ENCODE measurements at places on chromosomes 5 and 9.

- no peak for DNase-seq
Observed at GRCh38 chr5:73418244-73418691, 30.3 kb downstream of the FOXD1 start.

DNA sequence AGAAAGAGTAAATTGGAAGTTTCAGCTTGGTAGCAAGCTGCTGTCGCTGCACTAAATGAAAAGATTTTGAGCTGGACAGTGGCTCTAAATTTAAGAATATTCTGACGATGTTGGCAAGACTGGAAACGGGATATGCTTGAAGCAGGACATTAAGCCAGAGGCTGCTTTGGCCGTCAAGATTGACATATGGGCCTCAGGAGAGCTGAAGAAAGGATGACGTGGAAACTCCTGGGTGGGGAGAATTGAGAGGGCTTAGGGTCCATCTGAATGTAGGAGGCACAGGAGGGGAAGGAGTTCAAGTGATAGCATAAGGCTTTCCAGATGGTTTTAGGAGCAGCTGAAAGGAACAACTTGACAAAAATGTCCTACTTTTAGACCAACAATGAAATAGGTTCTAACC, 108.9 kb downstream of the PAPPA start:
- DNase-seq: no peak

DNA sequence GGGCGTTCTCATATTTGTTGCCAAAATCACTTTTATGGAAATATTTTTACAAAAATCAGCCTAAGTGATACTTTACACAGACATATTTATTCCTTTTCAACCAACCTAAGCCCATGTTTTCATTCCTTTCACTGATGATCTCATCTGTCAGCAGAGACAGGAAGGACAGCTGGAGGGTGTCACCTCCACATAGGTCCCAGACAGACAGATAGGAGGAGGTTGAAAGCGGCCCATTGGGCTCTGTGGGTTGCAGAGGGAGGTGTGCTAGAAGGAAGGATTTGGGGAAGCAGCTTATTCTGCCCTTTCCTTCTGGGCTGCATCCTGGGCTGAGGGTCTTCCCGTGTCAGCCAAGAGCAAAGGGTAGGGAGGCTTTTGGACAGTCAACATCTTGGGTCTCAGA, 26.0 kb upstream of the SEMA4D start:
- DNase-seq: peak; percentile 22

GRCh38 chr9:114312513-114312875, 10.4 kb upstream of the ORM1 start:
- no peak for DNase-seq

GRCh38 chr5:52859628-52860027, 71.9 kb downstream of the ITGA1 start:
- no peak for DNase-seq

DNA sequence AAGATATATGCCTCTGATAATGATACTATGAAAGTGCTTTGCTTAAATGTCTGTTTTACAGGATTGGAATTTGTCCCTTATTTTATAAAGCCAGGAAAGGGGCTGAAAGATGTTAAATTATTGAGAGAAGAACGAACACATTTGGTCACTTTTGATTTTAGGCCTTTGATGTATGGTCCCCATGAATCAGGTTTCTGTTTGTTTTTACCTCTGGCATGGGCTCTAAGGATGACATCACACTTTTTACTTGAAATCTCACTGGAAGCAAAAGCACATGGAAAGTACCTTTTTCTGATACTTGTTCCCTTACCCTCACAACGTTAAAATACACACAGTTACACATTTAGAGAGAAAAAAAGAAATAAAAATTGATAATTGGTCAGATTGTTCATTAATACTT, 6.9 kb downstream of the OTULIN start:
- DNase-seq: no peak

DNA sequence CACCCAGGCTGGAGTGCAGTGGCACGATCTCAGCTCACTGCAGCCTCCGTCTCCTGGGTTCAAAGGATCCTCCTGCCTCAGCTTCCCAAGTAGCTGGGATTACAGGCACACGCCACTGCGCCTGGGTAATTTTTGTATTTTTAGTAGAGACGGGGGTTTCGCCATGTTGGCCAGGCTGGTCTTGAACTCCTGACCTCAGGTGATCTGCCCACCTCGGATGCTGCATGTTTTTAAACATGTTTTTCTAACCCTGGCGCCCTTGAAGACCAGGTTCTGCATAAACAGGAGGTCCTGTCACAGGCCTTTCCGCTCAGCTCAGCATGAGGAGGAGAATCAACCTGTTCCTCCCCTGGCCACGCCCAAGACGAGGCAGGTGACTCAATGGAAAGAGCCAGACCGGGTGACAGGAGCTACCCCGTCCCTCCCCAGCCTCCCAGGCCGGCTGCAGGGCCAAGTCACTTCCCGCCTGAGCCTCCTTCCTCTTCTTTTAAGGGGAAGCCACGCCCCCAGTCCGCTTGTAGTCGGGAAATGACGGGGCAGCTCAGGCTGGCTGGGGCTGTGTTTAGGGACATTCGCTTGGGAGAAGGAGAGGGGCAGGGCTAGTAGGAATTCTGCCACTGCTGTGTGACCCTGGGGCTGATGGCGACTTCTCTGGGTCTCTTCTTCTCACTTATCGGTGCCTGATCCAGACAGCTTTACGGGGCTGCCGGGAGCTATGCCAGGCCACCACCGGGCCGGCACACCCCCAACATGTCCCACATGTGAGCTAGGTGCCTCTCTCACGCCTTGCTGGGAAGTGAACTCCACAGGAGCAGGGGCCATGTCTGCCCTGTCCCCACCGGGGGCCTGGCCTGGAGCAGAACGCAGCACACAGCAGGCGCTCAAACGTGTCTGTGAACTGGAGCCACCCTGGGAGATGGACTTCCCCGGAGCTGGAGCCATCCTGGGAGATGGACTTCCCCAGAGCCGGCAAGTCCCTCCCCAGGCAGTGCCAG, 6.1 kb downstream of the NOTCH1 start:
- peak; percentile 86 for DNase-seq

DNA sequence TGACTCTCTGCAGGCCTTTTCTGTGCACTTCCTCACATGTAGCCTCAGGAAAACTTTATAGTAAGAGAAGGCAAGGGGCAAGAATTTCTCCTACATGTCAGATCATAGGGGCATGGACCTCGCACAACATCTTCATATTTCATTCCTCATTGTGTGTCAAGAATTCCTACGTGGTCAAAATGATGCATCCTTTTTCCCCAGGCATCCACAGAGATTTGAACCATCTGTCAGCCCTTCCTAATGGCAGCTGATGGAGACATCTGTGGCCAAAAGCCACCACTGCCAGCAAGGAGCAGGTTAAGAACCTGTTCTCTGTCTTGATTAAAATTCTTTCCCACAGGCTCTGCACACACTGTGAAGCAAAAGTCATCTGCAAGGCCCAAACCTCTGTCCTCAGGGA, 42.5 kb downstream of the MFAP3 start:
- no peak for DNase-seq

- DNase-seq: no peak
Observed at GRCh38 chr5:14211818-14212803, 69.0 kb downstream of the TRIO start.

- DNase-seq: no peak
Observed at GRCh38 chr5:126647071-126647470, 46.3 kb downstream of the PHAX start.

DNA sequence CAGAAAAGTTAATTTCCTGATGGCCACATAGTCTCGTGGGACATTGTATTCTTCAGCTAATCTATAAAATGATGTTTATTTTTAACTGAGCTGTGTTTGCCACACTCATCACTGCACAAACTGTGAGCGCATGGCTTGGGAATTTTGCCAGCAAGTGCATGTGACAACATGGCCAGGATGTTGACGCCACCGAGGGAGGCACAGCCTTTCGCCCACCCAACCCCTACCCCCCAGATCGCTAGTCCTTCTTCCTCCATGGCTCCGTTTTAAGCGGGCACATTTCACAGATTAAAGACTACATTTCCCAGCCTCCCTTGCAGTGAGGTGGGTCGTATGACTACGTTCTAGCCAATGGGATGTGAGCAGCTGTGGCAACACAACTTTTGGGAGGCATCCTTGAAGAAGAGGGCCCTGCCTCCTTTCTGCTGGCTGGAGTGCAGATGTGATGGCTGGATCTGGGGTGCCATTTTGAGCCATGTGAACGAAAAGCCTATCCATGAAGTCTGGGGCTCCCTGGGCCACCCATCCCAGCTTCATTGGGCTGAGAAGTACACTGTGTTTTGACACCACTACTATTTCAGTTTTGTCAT, 7.9 kb downstream of the NRARP start:
- no peak for DNase-seq

DNA sequence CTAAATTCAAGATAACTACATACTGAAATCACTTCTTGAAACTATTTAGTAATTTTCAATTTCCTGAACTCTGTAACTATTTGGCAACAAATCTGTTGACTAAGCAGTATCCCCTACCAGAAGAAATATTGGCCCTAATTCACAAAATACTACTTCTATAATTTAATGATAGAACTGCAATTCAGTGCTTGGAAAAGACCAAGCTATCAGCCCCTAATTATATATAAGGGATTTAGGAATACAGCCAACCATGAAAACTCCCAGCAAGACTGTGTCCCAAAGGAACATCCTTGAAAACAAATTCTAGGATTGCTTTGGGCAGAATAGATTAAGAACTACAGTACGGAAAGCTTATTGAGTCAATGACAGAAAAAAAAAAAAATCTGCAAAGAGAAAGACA, 169.2 kb downstream of the RAB3C start:
- DNase-seq: no peak

DNA sequence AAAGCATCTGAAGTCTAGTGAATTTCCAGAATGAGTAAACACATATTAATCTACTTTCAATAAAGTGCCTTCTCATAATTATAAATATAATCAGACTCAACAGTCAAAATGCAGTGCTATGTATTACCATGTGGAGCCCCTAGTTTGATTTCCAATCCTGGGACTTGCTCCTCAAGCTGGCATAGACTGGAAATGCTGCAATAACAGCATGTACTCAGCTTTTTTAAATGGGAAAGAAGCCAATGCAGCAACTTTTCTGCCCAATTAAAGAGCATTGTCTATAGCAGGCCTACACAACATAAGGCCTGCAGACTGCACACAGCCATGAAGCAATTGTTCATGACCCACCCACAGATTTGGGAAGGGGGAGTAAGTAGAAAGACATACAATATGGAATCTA, 103.2 kb downstream of the NR2F1-AS1 start:
- DNase-seq: no peak

DNA sequence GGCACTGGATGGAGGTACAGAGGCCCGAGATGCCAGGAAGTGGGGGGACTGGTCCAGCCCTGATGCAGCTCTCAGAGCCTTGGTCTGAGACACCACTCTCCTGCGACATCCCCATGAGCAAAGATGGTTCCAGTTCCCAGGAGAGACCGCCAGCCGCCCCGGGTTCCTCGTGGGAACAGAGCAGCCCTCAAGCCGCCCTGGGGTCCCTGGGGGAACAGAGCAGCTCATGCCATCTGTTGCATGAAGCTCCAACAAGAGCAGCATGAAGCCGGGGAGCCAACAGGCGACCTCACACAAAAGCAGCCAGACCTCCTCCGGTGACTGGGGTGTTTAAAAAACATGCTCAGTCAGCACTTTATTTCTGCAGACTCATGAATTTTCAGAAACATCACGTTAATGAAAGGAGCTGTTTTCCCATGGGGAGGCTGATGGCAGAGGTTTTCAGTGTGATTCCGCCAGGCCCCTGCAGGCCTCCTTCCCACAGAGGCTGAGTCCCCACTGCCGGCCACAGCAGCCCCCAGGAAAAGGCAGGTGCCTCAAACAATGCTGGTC, 6.2 kb downstream of the SLC6A18 start:
- no peak for DNase-seq

DNA sequence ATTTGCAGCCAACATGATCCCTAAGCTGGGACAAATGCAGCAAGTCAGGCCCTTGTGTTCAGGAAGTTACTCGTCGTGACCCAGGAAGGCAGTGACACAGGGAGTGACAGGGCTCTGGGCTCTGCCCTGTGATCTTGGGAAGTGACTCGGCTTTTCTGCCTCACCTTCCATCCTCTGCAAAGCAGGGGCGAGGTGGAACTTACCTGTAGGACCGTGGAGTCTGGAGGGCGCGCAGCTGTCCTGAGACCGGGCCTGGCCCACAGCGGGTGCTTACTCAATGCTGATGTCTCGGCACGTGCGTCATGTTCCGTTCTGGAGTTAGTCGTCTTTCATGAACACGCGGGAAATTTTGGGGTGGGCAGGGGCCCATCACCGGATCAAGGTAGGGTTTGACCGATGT, 22.8 kb upstream of the LPCAT1 start:
- no peak for DNase-seq

DNA sequence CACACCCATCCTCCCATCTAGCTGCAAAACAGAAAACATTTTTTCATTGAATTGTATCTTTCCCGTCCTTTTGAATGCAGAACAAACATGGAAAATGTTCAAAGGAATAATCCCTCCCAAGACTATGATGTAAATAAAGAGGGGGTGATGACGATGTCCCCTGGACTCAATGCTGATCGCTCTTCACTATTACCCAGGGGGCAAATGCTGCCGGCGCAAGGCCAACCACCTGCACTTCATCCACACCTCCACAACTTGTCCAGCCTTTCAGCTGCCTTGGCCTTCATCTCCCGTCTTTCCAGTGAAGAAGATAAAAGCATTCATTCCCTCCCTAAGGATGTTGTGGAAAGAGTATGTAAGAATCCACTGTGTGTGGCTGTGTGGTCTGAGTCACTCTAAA, 240.3 kb downstream of the AGTPBP1 start:
- DNase-seq: no peak

GRCh38 chr5:169154679-169155078, 146.3 kb downstream of the SLIT3 start:
- no peak for DNase-seq

DNA sequence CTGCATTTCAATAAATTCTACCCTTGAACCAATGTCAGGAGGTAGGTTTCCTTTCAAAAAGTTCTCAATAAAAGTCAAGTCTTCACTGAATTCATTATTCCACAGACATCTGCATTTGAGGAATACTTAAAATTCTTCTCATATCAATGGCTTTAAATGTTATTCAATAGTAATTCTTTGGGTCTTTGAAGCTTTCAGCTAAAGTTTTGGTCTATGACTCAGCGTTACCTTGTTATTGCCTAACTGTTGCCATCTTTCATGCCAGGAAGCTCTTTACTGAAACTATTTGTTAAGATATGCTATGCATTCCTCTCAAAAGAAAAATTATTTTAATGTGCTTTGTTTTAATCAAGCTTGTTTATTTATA, 170.5 kb downstream of the NNT start:
- DNase-seq: no peak

GRCh38 chr9:71604197-71605063, 163.9 kb downstream of the CEMIP2 start:
- DNase-seq: peak; percentile 69

Data from activated T-helper 9 cell treated with anti-CD3 and anti-CD28 coated beads, Interleukin-2, amount 50 U/mL, for 16 hours (primary cell).